ENCODE measurements at places on chromosomes 16 and 17.

DNA sequence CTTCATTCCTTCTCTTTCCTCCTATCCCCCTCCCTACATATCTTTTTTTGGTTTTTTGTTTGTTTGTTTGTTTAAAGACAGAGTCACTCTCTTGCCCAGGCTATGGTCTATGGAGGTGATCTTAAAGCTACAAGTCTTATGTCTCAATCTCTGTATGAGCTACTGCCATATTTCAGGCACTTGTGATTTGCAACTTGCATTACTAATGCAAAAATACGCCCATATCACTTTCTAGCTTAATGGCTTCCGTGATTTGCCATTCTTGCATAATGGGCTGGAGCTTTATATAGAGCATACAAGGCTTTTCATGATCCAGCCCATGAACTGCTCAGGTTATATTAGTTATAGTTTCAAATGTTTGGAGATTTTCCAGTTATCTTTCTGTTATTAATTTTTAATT, 7.5 kb downstream of the CFAP97D1 start:
- no peak for DNase-seq

DNA sequence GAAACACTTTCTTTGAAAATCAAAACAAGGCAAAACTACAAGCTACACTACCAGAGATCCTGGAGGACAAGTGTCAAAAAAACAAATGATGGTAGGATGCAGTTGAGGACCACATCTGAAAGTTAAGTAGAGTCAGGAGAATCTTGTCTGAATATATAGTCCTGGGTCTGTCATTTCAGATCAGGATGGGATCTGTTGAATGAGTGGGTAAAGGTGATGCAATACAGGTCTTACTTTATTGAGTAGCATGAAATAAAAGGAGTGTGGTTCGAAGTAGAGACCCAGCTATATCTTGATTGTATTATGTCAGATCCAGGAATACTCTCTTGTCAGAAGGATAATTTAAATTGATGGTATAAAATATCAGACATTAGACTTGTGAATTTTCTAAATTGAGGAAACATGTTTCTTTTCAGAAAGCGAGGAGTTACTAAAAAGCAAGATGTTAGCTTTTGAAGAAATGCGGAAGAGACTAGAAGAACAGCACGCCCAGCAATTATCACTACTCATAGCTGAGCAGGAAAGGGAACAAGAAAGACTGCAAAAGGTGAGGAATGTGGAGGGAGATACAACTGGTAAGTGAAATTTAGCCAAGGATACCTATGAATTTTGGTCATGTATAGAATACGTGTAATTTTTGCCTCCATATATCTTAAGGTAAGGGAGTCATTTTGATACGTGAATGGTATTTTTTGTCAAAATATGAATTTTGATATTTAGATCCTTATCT, 15.1 kb upstream of the VPS35L start:
- DNase-seq = no peak

GRCh38 chr17:27540318-27541101, 84.3 kb downstream of the KSR1 start:
- peak; percentile 94 for DNase-seq

GRCh38 chr16:72873044-72873443, 174.9 kb downstream of the ZFHX3 start:
- DNase-seq = no peak

GRCh38 chr16:86556576-86556975, 1.5 kb upstream of the MTHFSD start:
- no peak for DNase-seq

Data from suprapubic skin (tissue), 4 donors.